ENCODE measurements at places on chromosomes 12 and 14.

GRCh38 chr12:58557171-58557570 lies 363.1 kb downstream of the LRIG3 start:
- DNase-seq, result no peak

GRCh38 chr14:75175677-75176141 lies 703 bp downstream of the TMED10 start:
- no peak for DNase-seq

DNA sequence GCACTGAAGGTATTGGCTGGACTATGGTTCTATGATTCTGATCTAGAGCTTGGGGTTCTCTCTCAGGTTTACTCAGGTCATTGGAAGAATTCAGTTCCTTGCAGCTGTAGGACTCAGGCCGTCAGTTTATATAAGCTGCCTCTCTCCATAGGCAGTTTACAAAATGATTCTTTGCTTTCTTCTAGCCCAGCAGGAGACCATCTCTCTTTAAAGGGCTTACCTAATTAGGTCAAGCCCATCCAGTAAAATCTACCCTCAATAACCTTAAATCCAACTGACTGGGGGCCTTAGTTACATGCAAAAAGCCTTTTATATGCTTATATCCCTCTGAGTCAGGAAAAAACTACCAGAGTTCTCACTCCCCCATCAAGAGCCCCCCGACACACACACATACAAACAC lies 80.5 kb upstream of the GARIN6 start:
- no peak for DNase-seq

DNA sequence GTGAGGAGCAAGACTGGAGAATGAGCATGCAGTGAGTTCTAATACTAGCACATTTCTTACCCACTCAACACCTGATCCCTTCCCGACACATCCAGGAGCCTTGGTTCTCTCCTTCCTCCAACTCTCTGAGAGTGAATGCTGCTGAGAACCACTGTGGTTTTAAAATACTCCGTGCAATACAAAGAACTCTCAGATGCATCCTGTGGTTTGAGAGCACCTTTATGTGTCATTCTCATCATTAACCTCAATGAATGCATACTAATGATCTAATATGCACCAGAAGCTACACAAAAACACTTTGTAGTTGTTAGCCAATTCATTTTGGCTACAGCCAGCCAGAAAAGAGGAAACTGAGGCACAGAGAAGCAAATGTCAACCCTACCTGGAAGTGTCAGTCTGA lies 87.6 kb downstream of the GALNT8 start:
- no peak for DNase-seq

DNA sequence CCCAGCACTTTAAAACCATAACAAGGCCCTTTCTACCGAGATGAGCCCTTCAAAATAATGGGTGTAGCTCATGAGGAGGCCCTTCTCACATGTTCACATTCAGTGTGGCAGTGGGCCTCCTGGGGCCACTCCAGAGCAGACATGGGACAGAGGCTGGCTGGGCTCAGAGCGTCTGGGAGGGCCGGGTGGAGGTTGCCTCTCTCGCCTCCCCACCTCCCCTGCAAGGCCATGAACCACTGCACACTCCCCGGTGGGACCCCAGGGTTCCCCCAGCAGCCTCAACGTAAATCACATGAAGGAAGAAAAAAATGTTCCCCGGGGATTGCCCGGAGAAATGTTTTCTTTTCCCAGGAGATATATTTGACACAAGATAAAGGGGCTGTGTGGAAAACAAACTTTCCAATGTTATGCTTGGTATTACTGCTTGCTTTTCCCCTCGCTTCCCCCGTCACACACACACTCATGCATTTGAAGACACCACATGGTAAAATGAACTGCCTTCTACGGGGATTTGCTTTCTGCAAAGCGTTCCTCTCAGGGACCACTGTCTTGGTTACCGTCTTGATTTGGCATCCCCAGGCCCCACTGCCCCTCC lies 190.7 kb upstream of the CCND2 start:
- no peak for DNase-seq

DNA sequence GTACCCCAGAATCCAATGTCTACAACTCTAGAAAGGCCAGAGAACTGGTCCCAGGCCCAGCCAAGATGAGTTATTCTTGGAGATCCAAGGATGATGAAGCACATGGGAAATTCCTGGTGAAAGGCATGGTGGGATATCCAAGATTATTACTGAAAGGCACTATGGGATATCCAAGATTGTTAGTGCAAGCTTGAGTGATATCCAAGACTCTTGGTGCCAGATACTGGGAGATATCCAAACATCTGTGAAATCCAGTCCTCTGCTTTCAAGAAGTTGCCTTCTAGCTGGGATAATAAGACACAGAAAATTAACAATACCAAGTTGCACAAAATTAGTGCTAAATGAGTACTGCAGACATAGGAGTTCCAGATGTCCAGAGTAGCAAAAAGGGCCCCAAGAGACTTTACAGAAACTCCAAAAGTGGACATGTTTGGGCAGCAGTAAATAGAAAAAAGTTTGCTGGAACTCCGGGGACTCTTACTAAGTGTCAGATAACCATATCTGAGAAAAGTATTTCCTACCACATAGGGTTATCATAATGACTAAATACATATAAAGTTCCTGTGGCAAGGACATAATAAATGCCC lies 34.6 kb downstream of the PHLDA1 start:
- DNase-seq, result no peak

DNA sequence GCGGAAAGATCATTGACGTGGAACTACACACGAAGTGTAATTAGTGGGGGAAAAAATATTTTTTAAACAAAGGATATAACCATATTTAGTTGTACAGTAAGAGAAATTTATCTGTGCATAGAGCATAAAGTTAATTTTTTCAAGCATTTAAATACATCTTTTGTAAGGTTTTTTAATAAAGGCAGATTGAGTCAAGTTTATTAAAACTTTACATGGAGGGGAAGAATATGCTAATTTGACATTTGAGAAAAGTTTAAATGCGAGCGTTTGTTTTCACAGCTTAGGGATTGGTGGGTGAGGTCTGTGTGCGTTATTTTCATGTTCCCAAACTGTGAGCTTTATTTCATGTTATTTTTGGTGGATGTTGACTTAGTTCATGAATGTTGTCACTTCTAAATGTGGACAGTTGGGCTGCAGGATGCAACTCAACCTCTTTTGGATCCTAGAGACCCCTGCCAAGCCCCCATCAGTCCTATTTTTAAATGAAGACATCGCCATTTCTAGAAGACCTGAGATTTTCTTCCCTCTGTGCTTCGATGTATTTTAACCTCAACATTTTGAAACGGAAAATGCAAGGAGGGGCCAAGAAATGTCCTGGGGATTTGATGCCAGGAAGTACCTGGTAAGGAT lies 32.3 kb downstream of the BRI3BP start:
- no peak for DNase-seq

DNA sequence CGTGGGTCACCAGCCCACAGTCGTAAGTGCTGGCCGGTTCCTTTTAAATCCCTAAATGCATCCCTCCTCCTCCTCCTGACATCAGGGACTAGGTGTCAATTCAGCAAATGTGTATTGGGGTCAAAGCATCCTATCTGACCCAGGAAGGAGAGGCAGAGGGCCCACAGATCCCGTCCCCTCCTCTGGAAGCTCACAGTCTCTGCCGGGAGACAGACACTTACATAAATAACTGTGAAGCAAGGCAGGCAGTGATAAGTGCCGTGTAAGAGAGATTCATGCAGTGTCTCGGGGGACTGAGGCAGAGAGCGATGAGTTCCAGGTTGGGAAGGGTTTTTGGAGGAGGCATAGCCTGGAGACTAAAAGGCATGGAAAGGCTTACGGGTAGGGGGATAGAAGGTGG lies 44.1 kb downstream of the HRK start:
- DNase-seq, result no peak

DNA sequence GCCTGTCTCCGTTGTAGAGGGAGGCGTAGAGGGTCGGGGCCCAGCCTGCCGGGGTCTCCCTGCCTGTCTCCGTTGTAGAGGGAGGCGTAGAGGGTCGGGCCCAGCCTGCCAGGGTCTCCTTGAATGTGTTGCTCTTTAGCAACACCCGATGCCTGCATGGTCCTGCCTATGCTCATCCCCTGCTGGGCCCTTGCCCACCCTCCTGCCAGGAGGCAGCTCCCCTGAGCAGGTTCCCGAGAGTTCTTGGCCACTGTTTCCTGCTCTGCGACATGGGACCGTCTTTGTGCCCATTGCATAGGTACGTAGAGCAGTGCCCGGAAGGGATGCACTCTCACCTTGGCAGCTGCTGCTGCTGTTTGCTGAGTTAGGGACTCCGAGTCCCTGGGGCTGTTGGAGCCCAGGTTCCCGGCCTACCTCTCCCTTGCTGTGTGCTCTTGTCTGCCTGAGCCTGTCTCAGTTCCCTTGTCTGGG lies 3.3 kb downstream of the KIF26A start:
- DNase-seq, result no peak

GRCh38 chr14:88901189-88901588 lies 76.7 kb downstream of the TTC8 start:
- DNase-seq, result no peak

DNA sequence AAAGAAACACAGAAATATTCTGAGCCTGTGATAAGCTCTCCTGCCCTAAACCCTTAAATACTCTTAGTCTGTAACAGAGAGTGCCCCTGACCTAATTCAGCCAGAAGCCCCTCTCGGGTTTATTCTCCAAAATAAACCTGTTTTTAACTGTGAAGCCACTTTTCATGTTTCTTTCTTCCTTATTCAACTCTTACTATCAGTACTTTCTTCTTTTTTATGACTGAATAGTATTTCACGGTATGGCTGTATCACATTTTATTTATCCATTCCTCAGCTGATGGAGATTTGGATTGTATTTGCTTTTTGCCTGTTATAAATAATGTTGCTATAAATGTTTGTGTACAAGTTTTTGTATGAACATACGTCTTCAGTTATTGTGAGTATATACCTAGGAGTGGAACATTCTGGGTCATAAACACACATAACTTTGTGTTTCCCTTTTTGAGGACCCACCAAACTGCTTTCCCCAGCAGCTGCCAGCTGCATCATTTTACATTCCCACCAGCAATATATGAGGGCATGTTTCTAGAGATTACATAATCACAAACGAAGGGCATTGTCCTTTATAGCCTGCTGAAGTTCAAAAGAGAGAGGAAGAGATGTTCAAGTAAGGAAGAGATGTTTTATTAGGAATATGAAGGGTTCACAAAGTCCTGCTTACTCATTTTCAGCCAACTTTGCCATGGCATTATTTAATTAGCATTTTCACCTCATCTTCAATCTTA lies 199.4 kb upstream of the NUDT4 start:
- no peak for DNase-seq

DNA sequence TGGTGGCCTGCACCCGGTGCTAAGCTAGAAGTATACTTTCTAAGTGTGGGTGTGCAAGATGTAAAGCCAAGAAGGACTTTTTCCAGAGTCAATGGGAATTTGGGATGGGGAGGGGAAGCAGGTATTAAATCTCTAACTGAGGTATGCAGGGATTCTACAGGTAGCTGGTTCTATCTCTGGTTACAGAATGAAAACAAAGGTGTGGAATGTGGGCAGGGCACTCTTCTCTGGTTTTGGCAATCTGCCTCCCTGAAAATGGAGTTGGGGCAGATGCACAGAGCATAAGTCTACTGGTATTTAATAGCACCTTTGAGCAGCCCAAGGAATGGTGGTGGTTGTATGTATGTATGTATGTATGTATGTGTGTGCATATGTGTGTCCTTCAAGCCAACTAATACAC lies 66.7 kb upstream of the PPP1R12A start:
- DNase-seq, result no peak

GRCh38 chr12:2291182-2291832 lies 238.5 kb downstream of the CACNA1C start:
- DNase-seq, result no peak

DNA sequence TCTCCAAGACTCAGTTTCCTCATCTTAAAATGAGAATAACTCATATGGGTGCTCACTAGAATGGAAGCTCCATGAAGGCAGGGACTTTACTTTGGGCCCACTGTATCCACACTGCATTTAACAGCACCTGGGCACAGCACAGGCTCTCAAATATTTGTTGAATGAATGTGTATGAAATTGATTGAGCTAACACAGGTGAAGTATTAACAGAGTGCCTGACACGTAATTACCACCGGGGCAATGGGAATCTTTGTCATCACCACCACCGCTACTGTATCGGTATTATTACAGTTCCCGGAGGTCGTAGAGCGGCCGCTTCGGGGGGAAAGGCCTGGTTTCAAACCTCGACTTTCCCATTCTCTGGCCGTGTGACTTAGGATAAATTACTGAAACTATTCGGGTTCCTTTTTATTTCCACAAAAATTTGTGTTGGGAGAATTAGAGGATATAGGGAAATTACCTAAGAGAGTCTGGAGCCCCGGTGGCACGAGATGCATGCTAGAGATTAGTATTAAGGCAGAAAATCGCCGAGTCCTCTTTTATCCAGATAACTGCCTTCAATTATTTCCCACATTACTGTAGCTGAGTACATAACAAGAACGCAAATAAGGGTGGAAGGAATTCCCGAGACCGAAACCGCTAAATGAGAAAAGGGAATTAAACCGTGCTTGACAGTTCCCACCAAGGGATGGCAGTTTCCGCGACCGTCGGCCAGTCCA lies 1.0 kb upstream of the RIC8B start:
- no peak for DNase-seq

- no peak for DNase-seq
Observed at GRCh38 chr12:109573914-109574244, 285 bp downstream of the MVK start.

- DNase-seq, result no peak
Observed at GRCh38 chr14:81465507-81466228, 65.5 kb upstream of the STON2 start.

- no peak for DNase-seq
Observed at GRCh38 chr12:111074559-111074958, 154.2 kb upstream of the MYL2 start.

- DNase-seq, result no peak
Observed at GRCh38 chr12:126247936-126248335, 1182.7 kb downstream of the AACS start.

DNA sequence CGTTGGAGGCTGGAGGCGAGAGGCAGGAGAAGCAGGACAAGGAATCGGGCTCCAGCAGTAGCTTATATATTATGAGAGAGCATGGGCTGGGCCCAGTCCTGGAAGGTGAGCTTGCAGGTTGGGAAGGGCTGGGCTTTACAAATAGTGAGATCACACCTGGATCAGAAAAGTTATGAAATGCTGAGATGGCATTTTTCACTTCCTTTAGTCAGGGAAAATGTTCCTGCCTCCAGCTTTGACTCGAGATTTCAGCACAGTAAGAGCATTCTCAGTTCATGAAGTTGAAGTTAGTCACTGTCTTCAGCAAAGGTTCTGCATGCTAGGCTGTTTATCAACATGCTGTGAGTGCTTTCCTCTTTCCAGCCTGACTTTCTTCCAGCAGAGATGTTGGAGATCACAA lies at the start of gene KRT6C:
Gene KRT6C, minus strand, starts transcription at position 38 of the 400 bp plus-strand sequence. CDS start 68 bp downstream, outside the sequence.
- no peak for DNase-seq
